ENCODE measurements at places on chromosomes 7 and 10. TPM values are rescaled to one million over a fixed set of nuclear protein-coding genes. Genes with fewer than 3 reads are reported as not detected.

C10orf62 gene
- not detected for polyA plus RNA-seq

IL2RA gene
- not detected for polyA plus RNA-seq

EVX1 gene
- polyA plus RNA-seq, result 1.3 TPM

C7orf33 gene
- polyA plus RNA-seq, result not detected

LRRN3 gene
- 106 TPM for polyA plus RNA-seq

JCAD gene
- 51.7 TPM for polyA plus RNA-seq

DNA sequence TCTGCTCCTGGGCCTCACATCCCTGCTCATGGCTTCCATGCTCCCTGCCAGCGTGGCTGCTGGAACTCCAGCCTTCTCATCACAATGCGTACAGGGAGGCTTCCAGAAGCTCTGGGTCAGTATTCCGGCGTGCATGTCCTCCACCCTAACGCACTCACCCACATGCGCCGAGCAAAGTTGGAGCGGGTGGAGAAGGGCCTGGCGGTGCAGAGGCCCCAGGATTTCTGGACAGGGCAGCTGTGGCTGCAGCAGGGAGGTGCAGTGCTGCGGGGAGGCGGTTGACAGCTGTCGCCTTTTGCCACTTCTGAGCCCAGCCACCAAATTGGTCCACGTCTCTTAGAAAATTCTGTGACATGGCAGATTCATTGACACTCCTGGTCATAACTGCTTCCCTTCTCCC is 33.6 kb upstream of the FAM20C start:
- no peak for DNase-seq
- H3K4me1 ChIP-seq, result peaks cover 25% of the 10 kb centered on the region
- no peaks in the 10 kb centered on the region for H3K36me3 ChIP-seq
- no peak overlapping the region for H3K27ac ChIP-seq

GRCh38 chr7:128909625-128910568 is 612 bp downstream of the KCP start:
- no peak overlapping the region for H3K27ac ChIP-seq
- no peak for DNase-seq
- peak overlapping the region; percentile 22 for H3K4me3 ChIP-seq
- H3K27me3 ChIP-seq, result peaks cover 52% of the 10 kb centered on the region

GRCh38 chr10:24857031-24857725 is 95.2 kb downstream of the PRTFDC1 start:
- no peak overlapping the region for H3K27ac ChIP-seq
- peaks cover 2% of the 10 kb centered on the region for H3K36me3 ChIP-seq
- no peak for DNase-seq
- no peaks in the 10 kb centered on the region for H3K27me3 ChIP-seq
- no peaks in the 10 kb centered on the region for H3K4me1 ChIP-seq

DNA sequence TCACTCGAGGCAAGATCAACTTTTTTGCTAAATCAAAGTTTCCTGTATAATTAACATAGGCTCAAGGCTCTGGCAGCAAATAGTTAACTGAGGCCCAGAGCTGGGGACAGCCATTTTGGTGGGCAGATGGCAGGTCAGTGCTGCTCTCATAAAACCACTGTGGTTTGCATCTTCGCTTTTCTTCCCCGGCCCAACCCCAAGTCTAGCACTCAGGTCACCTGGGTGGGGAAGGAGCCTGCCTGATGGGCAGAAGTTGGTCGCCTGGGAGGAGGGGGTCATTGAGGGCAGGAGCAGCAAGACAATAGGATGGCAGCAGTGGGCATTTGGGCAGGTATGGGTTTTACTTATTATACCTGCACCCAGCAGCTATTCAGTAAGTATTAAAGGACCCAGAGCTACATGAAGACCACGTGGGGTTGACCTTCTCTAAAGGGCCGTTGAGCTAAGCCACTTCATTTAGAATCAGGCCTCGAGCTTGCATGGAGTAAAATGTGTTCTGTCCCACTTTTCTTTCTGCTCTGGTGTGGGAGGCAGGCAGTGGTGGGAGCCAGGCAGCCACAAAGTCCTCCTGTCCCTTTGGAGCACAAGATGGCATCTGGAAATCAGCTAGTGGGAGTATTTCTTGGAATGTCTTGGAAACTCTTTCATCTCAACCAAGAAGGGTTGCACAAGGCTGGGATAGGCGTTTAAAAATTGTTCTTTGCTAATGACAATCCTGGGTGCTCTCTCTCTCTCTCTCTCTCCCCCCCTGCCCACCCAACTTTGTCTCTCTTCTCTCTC is 133.4 kb downstream of the SPAG6 start:
- H3K27ac ChIP-seq, result no peak overlapping the region
- peaks cover 26% of the 10 kb centered on the region for H3K4me1 ChIP-seq
- no peak for DNase-seq
- H3K27me3 ChIP-seq, result peaks cover 43% of the 10 kb centered on the region
- no peaks in the 10 kb centered on the region for H3K36me3 ChIP-seq

DNA sequence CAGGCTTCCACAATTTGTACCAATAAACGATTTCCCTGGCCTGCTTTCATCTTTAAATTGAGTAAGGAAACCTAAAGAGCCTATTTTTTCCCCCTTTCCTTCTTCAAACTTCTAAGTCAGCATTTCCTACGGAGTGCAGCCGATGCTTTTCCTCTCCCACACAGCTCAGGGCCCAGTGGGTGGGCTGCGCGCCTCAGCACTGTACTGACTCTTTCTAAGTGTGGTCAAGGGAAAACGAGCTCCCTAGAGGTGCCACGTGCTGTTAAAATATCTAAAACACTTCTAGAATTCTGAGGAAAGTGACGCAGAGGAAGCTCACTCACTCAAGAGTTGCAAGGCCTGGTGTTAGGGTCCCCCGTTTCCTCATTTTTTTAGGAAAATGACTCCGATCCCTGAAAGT is 29.0 kb downstream of the STEAP1B start:
- H3K27me3 ChIP-seq, result no peaks in the 10 kb centered on the region
- peaks cover 3% of the 10 kb centered on the region for H3K4me1 ChIP-seq
- H3K36me3 ChIP-seq, result no peaks in the 10 kb centered on the region
- peak; percentile 29 for DNase-seq
- H3K4me3 ChIP-seq, result no peak overlapping the region

DNA sequence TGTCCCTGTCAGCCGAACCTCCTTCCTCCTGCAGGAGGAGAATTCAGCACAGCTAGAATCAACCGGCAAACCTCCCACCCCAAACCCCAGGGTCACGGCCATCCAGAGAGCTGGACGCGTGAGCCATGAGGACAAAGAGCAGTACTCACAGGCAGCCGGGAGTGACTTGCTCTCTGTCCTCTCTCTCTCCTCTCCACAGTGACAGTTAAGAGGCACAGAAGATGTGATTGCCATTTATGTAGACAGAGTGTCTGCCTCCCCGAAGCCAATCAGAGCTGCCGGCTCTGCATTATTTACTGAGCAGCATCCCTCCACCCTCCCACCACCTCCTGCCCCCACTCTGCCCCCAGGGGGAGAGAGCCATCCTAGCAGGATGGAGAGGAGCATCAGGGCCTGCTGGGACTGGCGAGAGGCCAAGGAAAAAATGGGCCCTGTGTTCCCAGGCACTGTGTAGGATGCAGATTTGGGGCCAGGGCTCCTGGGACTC is 4.3 kb downstream of the DDC start:
- DNase-seq, result peak; percentile 29
- no peaks in the 10 kb centered on the region for H3K27me3 ChIP-seq
- no peak overlapping the region for H3K27ac ChIP-seq
- no peak overlapping the region for H3K4me3 ChIP-seq
- H3K4me1 ChIP-seq, result peaks cover 10% of the 10 kb centered on the region

- H3K4me3 ChIP-seq, result no peak overlapping the region
- no peaks in the 10 kb centered on the region for H3K36me3 ChIP-seq
- no peaks in the 10 kb centered on the region for H3K27me3 ChIP-seq
- no peaks in the 10 kb centered on the region for H3K4me1 ChIP-seq
- H3K27ac ChIP-seq, result no peak overlapping the region
These were observed 34.3 kb upstream of the ARL4A start for GRCh38 chr7:12653110-12653509.

DNA sequence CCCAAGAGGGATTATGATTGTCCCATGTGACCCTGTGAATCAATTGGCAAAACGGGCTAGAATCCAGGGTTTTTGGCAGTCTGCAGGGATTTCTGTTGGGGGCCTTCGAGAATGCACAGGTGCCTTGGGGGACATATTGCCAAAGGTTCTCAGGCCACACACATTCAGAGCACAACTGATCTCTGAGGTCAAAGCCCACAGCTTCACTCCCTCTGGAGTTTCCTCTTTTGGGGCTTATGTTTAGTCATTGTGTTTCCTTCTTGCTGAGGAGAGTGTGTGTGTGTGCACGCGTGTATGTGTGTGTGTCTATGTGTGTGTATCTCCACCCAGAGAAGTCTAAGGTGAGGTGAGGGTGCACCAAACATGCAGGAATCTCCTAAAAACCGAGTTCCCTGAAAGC is 8.8 kb downstream of the PPIF start:
- H3K4me3 ChIP-seq, result no peak overlapping the region
- no peak overlapping the region for H3K27ac ChIP-seq
- no peaks in the 10 kb centered on the region for H3K27me3 ChIP-seq
- no peak for DNase-seq
- peaks cover 45% of the 10 kb centered on the region for H3K36me3 ChIP-seq

DNA sequence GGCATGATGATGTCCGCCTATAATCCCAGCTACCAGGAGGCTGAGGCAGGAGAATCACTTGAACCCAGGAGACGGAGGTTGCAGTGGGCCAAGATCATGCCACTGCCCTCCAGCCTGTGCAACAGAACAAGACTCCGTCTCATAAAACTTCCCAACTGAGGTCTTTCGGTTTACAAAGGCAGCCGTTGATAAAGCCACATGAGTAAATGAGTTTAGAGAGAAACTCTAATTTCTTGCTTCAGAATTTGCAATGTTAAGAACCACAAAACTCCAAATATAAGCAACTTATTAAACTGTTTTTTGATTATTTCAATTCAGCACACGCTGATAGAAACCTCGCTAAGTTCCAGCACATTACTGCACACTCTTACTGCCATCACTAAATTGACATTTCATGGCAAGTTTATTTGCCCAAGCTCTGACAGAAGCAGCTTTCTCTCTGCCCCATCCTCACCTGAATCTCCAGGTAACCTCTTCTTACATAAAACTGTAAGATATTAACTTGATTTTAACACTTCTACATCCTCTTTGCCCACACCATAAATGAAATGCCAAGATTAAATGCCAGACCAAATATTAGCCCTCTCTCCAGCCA is 67.7 kb downstream of the FGFR2 start:
- H3K4me3 ChIP-seq, result no peak overlapping the region
- peaks cover 40% of the 10 kb centered on the region for H3K4me1 ChIP-seq
- H3K36me3 ChIP-seq, result peaks cover 4% of the 10 kb centered on the region

DNA sequence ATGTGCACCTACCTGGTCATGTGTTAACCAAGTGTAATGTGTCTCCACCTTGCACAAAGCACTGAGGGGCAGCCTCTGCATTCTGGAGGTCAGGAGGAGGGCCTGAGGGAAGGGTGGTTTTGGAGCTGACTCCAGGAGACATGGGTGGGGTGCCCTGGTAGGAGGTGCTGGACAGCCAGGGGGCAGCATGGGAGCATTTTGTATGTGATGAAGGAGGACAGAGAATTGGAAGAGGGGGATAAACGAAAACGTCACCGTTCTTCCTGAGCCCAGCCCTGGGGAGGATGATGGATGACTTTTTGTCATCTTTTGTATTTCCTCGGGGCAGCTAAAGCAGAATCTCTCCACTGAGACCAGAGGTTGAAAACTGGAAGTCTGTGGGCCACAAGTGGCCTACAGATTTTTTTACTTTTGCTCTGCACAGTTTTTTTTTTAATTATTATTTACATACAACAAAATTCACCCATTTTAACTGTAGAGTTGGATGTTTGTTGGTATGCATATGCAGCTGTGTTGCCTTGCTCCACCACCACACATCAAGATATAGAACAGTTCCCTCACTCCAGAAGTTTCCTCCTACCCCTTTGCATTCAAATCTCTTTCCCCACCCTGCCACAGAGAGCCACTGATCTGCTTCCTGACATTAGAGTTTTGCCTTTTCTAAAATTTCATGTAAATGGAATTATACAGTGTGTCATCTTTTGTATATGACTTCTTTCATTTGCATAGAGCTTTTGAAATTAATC is 242.5 kb downstream of the VTI1A start:
- H3K4me1 ChIP-seq, result no peaks in the 10 kb centered on the region
- H3K4me3 ChIP-seq, result no peak overlapping the region
- H3K36me3 ChIP-seq, result no peaks in the 10 kb centered on the region
- H3K27ac ChIP-seq, result no peak overlapping the region

DNA sequence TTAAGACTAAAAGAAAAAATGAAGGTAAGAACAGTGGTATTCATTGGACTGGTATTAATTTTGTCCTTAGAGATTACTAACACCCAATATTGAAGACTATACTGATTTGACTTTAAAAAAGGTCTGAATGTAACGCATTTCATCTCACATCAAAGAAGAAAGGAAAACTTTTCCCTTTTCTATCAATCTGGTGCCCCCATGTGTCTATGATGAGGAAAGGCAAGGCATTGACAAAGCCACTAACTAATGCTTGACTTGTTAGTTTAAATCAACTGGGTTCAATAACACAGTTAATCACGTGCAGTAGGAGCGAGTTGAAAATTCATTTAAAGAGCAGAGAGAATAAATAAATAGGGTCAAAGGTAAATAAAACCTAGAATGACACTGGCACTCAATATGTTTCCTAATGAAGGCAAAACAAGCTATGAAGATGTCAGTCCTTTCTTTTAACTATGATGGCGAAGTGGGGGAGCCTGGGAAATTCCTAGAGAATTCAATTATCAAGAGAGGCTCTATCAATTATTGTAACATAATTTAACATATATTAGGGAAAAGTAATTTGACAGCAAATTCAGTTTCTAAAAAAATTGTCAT is 180.9 kb downstream of the ANK3 start:
- DNase-seq, result no peak
- no peaks in the 10 kb centered on the region for H3K36me3 ChIP-seq
- H3K4me3 ChIP-seq, result no peak overlapping the region
- no peaks in the 10 kb centered on the region for H3K27me3 ChIP-seq

- no peak overlapping the region for H3K27ac ChIP-seq
- DNase-seq, result no peak
- H3K36me3 ChIP-seq, result no peaks in the 10 kb centered on the region
- no peak overlapping the region for H3K4me3 ChIP-seq
These were observed 24.0 kb upstream of the TSPAN13 start for GRCh38 chr7:16729541-16729940.

- no peaks in the 10 kb centered on the region for H3K36me3 ChIP-seq
- peak overlapping the region; percentile 19 for H3K4me3 ChIP-seq
These were observed 64.6 kb downstream of the EBF3 start for GRCh38 chr10:129899276-129900130.

- no peaks in the 10 kb centered on the region for H3K4me1 ChIP-seq
- H3K36me3 ChIP-seq, result no peaks in the 10 kb centered on the region
- no peak overlapping the region for H3K4me3 ChIP-seq
These were observed 175.7 kb upstream of the AUTS2 start for GRCh38 chr7:69422574-69422985.

GRCh38 chr7:51077316-51077986 is 239.2 kb downstream of the COBL start:
- no peaks in the 10 kb centered on the region for H3K27me3 ChIP-seq
- H3K4me1 ChIP-seq, result peaks cover 18% of the 10 kb centered on the region
- no peak overlapping the region for H3K27ac ChIP-seq
- DNase-seq, result no peak

DNA sequence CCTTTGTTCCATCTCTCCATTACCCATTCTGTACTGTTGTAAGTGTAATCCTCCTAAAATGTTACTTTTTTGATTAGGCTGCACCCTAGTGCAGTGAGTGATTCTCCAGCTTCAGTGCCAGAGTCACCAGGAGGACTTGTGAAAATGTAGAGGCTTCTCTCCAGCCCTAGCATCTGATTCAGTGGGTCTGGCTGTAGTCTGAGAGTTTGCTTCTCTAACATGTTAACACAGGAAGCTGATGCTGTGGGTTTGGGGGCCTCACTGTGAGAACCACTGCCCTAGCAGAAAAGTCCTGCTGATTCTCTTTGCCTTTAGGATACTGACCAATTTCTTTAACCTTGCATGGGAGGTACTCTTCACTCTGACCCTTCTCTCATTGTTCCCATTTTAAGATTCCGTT is 24.4 kb downstream of the CSGALNACT2 start:
- no peak overlapping the region for H3K27ac ChIP-seq
- H3K27me3 ChIP-seq, result no peaks in the 10 kb centered on the region
- H3K4me1 ChIP-seq, result no peaks in the 10 kb centered on the region

Data from spinal cord (tissue), 10 donors.